ENCODE measurements at places on chromosomes 13 and 19. TPM values are rescaled to one million over a fixed set of nuclear protein-coding genes. Genes with fewer than 3 reads are reported as not detected.

Gene GGACT
- polyA plus RNA-seq: 2.4 TPM

Gene PLPPR3
- not detected for polyA plus RNA-seq

Gene NDUFA13
- 248 TPM for polyA plus RNA-seq

Gene PEG3
- polyA plus RNA-seq: 2.4 TPM

Gene COL4A1
- polyA plus RNA-seq: 773 TPM

Gene FFAR3
- 1.8 TPM for polyA plus RNA-seq
